ENCODE measurements at places on chromosomes 12 and 14.

DNA sequence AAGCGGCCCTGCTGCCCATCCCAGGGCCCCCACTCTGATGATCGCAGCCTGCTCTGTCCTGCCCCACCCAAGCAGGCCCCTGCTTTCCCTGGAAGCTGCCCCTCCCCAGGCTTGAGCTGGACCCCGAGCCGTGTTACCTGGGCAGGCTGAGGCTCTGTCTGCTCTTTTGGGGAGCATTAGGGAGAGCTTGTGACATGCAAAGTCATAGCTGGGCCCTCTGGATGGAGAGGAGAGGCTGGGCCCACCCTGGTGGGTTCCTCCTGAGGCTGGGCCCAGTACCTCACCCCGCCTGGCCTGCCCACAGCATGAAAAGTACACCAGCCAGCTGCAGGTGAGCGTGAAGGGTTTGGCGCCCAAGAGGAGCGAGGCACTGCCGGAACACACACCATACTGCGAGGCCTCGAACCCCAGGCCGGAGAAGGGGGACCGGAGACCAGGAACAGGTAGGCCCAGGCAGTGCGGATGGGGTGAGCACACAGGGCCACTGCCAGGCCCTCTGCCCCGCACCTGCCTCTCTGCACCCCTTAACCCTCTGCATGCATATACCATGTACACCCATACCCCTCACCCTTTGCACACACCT is 15.0 kb downstream of the CEP170B start:
- no peak for DNase-seq

DNA sequence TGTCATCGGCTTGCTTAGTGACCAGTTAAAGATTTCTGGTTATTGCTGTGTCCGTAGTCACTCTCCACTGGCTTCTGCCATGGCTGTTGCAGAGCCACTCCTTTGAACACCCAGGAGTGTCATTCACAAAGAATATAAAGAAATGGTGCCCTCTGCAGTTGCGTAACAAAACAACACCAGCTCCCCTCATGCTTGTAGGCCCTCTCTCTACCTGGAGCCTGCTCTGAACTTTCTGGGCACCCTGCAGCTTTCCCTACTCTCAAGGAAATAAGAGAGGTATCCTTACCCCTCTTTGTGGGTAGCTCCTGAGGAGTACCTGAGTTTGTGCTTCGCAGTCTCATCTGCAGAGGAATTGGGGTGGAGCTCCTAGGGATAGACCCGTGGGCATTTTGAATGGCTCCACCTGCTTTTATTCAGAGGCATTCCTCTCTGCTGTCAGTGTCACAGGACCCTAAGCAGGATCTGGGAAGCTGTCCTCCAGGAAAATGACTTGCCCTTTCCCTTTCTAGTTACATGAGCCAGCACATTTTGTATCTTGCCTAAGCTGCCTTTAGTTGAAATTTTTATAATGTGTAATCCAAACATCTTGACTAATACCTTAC is 97.2 kb upstream of the TMEM260 start:
- no peak for DNase-seq

DNA sequence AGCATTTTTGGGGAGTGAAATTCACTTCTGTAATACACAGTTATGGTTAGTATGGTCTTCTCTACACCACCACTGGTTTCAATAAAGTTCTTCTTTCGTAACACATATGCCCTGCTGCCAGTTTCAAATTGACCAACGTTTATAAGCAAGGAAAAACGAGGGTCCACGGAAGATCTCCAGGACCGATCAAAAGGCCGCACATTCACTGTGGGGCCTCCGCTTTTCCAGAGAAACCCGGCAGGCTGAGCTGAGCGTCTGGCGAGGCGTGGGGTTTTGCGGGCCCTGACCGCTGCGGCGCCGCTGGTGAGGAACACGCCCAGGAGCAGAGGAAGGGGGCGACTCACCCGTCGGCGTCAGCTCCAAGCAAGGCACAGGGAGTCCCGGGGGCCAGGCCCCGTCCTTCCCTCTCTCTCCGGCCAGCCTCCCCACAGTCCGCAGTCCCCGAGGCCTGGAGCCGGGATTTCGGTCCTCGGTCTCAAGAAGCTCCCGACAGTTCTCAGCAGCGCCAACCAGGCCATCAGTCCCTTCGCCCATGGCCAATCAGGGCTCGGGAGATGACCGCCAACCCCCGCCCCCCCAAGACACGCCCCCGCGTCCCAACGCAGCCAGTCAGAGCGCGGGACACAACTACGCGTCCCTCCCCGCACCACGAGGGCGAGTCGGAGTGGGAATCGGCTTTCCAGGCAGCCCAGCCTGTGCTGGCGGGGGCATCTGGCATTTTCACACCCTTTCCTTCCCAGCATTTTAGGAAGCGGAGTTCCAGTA is at the start of gene MTERF2:
Gene MTERF2, minus strand, starts transcription at position 522 of the 765 bp plus-strand sequence. CDS start 8,432 bp downstream, outside the sequence.
- peak; percentile 80 for DNase-seq

GRCh38 chr14:90758959-90759358 is 57.3 kb downstream of the TTC7B start:
- no peak for DNase-seq

- DNase-seq: no peak
These were observed 21.5 kb downstream of the PPTC7 start for GRCh38 chr12:110561471-110562201.

- DNase-seq: no peak
These were observed 2.0 kb upstream of the ACVR1B start for GRCh38 chr12:51949342-51950030.

DNA sequence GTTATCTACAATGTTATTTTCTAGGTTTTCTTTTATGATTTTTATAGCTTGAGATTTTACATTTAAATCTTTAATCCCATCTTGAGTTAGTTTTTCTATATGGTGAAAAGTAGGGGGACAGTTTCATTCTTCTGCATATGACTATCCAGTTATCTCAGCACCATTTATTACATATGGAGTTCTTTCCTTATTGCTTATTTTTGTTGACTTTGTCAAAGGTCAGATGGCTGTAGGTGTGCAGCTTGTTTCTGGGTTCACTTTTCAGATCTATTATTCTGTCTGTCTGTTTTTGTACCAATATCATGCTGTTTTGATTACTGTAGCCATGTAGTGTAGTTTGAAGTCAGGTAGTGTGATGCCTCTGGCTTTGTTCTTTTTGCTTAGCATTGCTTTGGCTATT is 477.3 kb downstream of the TMEM117 start:
- no peak for DNase-seq

GRCh38 chr14:78162202-78162601 is 8.0 kb upstream of the NRXN3 start:
- no peak for DNase-seq

GRCh38 chr12:13390918-13391317 is 194.4 kb downstream of the EMP1 start:
- no peak for DNase-seq

DNA sequence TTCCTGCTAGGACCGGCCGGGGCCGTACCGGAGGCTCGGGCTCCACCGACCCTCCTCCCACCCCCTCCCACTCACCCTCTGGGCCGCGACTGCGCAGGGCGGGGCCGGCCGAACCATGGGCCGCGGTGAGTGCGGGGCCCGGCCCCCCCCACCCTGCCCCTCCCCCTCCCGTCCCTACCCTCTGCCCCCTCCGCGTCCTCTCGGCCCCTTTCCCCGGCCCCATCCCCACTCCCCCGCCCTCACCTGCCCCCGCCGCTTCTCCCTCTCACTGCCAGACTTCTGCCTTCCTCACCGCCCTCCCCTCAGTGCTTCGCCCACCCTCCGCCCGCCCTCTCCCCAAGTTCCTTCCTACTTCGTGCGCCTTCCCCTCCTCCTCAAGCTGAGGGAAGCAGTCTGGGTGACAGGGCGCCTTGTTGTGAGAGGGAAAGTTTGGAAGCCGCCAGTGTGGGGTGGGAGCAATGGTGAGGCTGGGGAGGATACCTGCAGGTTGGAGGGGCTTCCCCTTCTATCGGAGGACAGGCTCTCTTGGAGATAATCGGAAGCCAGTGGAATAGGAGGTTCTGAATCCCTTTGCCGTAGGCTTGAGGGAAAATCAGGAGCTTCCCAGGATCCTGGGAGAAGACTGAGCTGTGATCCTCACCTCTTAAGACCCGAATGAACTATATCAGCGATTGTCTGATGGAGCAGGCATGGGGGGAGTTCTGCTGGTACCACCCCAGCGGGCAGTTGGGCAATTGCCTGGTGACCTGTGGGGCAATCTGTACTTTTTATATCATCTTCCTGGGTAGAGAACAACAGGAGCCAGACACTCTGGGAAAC is 472 bp downstream of the MBD6 start:
- DNase-seq: peak; percentile 61

DNA sequence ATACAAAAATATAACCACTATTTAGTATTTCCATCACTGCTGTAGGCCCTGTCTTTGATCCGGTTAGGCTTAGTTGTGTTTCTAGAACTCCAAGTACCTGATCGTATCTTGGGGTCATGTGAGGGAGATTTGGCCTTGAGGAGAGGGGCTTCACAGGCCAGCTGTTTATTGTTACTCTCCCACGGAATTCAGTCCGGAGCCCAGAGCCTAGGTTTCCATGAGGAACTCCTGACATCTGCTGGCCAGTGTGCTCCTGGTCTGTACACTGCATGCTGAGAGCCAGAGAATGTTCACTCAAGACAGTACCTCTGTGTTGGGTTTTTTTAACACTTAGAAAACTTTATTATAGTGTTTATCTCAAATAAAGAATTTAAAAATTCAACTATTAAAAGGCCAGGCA is 341.0 kb upstream of the TMEM132C start:
- peak; percentile 11 for DNase-seq

GRCh38 chr14:93330609-93331000 is 2.2 kb downstream of the BTBD7 start:
- no peak for DNase-seq

GRCh38 chr14:92898566-92899131 is 24.3 kb upstream of the CHGA start:
- no peak for DNase-seq

DNA sequence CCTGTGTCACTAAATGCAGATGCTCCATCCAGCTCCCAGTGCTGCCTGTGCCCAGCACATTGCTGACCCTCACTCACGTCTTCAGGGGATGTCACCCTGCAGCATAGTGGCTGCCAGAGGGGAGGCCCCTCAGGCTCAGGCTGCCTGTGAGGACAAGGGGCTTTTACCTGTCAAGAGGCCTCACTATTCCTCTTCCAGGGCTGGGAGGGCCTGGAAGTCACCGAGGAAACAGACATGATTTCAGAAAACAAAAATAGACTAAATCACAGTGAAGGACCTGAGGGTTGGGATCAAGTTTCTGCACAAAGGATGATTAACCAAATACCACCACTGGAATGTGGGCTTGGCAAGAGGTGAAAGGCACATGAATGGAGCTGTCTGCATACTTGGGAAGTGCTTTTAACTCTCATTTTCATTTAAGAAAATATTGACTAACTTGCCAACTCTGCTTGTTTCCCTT is 1202.3 kb downstream of the BCL11B start:
- DNase-seq: peak; percentile 35

DNA sequence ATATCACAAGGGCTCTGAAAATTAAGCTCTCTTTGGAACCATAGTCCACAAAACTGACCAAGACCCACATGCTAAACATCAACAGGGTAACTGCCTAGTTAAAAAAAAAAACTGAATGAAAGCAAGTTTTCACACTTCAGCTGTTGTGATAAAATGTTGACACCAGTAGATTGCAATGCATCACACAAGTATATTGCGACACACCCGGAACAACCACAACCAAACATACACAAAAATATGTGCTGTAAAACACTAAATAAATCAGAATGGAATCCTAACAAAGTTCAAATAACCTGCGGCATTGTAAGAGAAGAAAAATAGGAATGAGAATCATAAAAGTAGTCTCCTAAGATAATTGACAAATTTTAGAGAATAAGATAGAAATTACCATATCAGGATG is 710.3 kb downstream of the AACS start:
- DNase-seq: no peak

- DNase-seq: no peak
These were observed 753.1 kb upstream of the TBX3 start for GRCh38 chr12:115437061-115437567.

Measured in left renal pelvis (tissue), 4 donors.